SW 1271 (cell line): ENCODE measurements at places on chromosomes 12 and 14.

DNA sequence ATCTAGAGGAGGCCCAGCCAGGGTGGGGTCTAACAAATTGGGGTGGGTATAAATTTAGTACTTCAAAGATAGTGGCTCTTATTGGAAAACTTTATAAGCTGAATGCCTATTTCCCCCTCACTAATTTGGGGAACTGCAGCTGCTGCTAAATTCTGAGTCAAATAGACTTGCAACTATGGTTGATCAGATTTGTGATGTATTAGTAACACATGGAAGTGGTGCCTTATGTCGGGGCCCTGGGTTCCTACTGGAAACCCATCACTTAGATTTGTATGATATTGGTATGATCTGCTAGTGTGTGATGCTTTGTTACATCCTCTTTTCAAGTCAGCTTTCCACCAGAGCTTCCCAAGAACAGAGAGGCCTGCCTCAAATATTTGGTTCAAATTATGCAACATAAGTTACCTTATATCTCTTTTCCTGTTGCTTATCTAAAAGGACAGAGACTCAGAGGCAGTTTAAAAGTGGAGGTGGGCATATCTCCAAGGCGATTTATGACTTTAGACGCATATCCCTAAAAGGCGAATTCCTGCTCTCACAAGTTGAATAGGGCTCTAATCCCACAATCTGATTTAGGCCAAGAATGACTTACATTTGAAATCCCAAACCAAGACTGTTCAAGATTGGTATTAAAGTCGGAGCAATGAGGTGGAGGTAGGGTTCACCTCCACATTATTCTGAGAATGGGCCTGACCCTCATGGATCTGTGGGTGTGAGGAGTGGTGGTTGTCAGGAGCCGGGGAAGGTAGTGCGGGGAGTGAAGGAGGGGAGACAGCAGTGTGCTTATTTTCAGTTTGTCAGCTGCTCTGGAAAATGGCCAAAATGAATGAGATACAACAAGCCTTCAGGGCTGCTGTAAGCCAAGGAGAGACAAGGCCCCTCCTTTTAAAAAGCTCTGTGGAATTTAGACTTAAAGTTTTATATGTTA lies 425.8 kb downstream of the RAD51B start:
- no peak for DNase-seq

DNA sequence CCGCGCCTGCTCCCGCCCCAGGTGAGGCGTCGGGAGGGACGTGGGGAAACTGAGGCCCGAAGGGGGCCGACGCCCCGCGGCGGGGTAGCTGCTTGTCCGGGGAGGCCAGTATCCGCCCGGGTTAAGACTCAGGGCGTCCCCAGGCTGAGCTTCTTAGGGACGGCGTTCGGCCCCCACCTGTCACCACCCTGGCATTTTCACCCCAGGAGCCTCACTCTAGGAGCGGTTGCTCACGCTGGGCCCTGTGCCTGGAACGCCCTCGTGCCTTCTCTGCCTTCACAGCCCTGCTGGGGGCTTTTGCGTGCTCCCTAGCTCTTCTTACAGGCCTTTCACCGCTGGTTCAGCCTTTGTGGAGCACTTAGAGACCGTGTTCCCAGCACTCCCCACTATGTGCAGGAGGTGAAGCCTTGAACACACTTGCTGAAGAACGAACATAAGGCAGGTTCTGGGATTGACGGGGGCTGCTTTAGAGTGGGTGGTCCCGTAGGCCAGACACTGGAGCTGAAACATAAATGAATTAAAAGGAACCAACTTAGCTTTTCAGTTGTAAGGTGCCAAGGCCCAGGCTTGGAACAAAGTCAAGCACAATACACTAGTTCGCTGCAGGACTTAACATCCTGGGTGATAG lies 601 bp downstream of the ZNF839 start:
- no peak for DNase-seq

- no peak for DNase-seq
Observed at GRCh38 chr12:91056488-91056887, 1.3 kb downstream of the KERA start.

- DNase-seq, result no peak
Observed at GRCh38 chr12:58841058-58841798, 79.1 kb downstream of the LRIG3 start.

GRCh38 chr14:55146425-55146824 lies 17.4 kb downstream of the LGALS3 start:
- DNase-seq, result no peak

DNA sequence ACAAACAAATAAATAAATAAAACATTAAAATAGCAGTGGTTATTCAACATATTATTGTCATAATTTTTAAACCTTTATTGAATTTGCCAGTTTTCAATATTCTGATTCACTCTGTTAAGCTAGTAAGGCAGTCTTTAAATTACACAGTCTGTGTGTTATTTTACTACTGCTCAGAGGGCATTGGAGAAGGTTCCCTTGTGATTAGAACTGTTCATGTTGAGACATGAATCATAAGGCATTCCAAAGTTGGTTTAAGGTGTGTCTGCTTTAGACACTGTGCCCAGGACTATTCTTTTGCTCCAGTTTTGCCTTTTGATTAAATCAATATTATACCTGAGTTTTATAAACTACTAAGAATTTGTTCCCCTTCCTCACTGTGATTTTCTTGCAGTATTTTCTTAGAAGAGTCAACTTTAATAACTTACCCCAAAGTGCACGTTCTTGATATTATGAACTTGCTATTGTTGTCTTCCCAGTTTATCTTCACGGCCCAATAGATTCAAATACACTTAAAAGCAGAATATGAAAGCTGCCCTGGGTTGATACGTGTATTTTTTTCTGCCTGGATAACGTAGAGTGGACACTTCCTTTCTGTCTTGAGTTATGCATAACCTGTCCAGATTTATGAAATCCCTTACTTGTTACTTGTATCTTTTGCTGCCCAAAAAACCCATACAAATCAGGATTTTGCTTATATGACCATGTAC lies 105.3 kb upstream of the BCAT1 start:
- DNase-seq, result no peak

DNA sequence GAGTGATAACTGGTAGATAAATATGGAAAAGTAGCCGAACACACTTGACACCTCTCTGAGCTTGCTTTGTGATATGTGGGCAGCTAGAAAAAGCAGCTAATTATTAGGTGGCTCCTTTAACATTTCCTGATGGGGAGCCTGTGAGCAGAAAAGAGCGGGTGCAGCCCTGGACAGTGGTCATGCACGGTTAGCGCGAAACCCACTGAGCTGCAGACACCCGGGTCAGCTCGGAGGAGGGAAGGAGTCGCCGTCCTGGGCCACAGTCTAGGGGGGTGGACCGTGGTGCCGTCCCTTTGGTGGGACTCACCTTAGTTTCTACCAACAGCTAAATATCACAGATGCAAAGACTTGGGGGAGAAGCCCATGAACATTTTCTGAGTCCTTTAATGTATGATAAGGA lies 6.6 kb downstream of the COA8 start:
- DNase-seq, result no peak

- no peak for DNase-seq
Observed at GRCh38 chr14:76461886-76462285, 85.9 kb downstream of the ESRRB start.

DNA sequence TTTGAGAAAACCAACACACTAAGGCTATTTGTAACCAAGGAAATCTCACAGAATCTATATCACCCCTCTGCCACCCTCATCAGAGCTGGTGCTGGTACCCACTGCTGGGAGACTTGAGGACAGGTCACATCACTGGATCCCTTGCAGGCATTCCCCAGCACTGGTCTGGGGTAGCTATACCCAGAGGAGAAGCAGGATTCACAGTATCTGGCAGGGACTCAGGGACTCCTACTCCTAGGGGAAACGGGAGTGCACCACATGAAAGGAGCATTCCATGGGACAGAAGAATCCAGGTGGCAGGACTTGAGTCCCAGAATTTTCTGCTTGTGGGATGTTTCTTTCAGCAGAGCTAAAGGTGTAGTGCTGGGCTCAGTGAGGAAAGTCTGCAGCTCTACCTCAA lies 223.2 kb downstream of the ADGRD1 start:
- no peak for DNase-seq

GRCh38 chr14:61565836-61566536 lies 129.3 kb upstream of the HIF1A start:
- no peak for DNase-seq

DNA sequence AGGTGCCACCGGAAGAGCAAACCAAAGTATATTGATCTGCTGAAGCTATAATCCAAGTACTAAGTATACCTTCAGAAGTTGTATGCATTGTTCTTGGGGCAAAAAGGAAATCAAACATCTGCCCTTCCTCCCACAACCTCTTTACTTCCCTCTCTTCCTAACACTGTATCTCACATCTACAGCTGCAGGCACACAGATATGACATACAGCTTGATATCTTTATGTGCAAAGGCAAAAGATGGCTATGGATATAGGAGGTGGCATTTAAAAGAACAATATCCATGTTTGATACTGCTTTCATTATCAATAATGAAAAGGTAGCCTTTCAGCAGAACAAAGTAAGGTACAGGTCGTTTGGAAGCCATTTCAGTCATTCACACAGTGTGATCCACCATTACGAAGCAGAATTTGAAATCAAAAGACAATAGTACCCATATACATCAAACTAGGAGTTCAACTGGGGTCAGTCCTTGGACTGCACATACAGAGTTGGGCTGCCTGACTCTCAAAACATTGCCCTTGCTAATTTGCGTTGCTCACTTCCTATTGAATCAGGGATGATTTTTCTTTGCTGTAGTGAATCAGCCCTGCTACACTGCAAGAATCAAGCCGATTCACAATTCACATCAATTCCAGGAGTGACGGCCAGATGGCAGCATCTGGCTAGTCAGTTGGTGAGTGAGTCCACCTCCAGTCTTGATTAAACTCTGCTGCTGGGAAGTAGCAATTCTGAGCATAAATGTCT lies 8.9 kb downstream of the ANG start:
- peak; percentile 28 for DNase-seq

DNA sequence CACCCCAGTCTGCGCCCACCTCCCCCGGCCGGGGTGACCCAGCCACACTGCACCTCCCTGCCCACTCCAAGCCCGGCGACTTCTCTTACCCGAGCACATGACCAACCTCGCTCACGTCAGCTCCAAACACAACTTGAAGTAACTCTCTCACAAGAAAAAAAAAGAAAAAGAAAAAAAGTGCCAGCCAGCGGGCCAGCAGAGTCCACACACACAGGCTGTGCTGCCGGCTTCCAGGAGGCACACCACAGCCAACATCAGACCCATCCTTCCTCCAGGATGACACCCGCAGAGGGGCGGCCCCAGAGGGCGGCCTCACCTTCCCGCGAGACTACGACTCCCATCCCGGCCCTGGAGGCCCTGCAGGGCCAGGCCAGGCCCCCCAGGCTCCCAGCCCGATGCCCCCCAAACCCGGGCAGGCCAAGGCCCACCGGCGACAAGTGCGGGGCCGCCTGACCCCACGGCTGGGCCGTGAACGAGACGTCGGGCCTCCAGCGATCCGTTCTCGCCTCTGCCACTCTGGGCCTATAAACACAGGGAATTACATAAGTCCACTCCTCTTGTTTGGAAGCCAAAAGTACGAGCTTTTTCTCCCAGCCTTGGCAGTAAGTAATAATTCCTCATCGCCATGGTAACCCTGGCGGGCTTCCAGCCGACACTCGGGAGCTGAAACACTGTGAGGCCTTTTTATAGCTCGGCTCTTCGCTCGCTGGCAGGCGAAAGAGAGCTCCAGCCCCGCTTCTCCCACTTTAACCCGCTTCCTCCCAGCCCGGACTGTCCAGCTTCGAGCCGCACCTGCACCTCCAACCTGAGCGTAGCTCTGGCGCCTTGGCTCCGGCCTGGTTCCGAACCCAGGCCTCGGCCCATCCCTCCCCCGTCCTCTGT lies 49.1 kb downstream of the NCOR2 start:
- DNase-seq, result peak; percentile 75

DNA sequence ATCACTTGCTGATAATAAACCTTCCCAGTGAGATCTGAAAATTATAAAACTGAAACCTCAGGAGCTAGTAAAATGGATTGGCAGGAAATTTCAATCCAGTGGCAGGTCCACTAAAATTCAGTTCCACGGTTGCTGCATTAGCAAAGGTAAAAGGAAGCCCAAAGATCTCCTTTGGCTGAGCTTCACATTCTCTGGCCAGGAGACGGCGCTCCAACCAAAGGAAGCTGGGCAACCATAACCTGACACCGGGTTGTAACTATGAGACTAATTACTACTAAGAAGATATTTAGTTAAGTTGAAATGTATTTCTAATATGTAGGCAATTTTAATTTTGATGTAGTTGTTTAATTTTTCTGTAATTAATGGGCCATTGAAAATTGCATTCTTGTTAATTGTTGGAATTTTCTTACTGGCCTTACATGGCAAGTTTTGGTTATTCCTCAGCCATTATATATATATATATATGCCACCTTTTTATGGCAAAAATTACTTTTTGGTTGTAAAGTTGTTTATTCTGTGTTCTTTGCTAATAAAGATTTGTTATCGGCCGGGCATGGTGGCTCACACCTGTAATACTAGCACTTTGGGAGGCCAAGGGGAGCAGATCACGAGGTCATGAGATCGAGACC lies 17.0 kb downstream of the OR8S1 start:
- no peak for DNase-seq

- DNase-seq, result no peak
Observed at GRCh38 chr14:26820572-26820971, 222.7 kb upstream of the NOVA1 start.
